Activated naive CD4-positive, alpha-beta T cell treated with anti-CD3 and anti-CD28 coated beads, Interleukin-2, amount 50 U/mL, for 72 hours (primary cell): ENCODE measurements at places on chromosomes 2 and 18. TPM values are rescaled to one million over a fixed set of nuclear protein-coding genes. Genes with fewer than 3 reads are reported as not detected.

- DNase-seq, result no peak
These were observed 1004.5 kb downstream of the SOCS6 start for GRCh38 chr18:71293322-71293721.

Gene TLX2
- 0.25 TPM for total RNA-seq

Gene ADGRF3
- 0.57 TPM for total RNA-seq

DNA sequence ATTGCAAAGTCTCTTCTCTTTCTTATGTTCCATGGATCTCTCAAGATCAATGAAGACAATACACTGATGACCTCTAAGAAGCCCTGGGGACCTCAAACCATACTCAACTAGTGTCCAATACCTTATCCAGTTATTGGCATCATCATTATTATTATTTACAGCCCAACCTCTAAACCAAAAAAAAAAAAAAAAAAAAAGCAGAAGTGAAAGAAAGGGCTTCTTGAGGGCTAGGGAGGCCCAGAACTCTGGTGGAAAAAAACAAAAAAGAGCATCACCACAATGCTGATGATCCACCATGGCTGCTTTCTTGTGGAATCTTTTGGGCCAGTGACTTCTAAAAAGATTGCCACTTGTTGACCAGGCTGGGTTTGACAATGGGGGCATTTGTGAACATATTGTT, 324.9 kb downstream of the LPIN1 start:
- DNase-seq, result no peak

DNA sequence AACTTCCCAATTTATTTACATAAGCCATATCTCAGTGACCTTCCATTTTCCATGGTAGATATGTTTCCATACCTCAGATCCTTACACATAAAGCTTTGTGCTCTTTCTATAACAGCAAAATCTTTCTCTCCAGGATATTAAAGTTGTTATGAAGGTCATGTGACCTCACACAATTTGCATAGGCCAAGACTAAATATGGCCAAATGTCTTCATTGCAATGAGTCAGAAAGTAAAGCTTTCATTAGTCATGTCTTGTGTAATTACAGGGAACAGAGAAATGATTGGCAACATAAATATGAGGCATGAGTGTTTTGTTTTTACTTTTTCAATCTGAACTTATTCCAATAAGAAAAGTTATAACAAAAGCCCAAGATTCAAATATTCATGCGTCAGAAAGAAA, 243.5 kb downstream of the ASXL3 start:
- DNase-seq, result no peak

DNA sequence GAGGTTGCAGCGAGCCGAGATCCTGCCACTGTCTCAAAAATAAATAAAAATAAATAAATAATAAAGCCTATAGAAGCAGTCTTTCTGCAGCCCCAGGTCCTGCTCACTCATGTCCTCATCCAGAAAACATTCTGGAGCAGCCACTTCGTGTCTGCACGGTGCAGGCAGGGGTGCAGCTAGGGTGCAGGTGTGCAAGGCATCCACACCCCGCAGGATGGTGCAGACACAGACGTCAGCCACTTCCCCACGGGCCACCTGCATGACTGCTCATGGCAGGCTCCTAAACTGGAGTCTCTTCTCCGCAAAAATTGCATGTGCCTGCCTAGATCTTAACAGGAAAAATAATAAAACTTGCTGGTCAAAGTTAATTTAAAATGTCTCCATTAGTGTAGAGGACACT, 80.2 kb upstream of the SNTG2 start:
- DNase-seq, result no peak

DNA sequence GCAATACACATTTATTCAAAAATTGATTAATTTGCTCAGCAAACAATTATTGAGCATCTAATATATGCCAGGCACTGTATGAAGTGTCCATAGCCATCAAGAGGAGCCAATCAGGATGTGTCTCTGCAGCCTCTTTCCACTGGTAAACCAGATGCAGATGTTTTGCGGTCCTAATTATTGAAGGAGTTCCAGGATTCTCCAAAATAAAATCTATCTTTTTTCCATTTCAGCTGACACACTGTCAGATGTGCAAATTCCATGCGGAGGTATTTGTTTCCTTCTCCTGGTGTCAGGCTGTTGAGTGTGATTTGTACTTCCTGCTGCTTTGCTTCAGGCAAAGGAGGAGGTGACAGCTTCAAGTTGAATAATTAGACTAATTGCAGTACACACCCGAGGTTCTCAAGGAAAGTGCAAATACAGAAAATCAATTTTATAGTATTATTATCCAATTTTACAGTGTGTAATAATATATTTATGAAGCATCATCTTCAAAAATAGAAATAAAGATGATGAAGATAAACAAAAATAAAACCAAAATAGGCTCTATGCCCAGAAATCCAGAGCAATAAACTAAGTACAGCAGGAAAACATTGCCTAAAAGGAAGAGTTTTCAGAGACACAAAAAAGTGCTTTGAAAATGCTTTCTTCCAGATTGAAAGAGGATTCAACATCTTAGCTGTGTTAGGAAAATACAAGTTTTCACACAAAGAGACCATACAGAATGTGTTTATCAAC, 1352.9 kb upstream of the CHAC2 start:
- DNase-seq, result no peak

Gene TMEM178A
- 0.86 TPM for total RNA-seq

Gene SATB2
- not detected for total RNA-seq

DNA sequence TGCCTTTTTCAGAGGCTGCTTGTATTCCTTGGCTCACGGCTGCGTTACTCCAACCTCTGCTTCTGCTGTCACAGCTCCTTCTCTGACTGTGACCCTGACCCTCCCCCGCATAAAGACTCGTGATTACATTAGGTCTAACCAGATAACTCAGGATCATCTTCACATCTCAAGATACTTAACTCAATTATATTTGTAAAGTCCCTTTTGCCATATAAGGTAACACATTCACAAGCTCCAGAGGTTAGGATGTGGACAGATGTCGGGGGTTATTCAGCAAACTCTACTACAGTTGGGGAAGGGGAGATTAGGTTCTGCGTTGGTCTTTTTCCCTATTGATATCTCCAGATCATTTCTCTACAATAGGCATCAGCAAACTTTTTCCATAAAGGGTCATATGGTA, 76.9 kb downstream of the EVA1A start:
- no peak for DNase-seq

Gene CRYBA2
- total RNA-seq, result not detected

DNA sequence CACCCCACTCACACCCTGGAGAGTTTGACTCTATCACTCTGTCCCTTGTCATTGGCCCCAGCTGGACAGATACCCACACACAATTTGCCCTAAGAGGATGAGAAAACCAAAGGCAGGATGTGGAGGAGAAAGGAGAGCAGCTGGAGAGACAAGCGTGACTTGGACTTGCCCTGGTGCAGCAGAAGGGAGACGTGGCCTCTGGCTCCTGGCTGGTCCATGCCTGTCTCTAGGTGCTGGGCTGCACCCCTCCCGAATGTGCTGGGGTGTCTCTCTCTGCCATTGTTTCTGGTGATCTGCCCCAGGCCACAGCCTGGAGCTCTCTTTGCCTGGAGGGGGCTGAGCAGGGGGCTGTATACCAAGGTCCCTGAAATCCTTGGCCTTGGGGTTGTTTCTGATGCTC, 88.7 kb upstream of the HDAC4 start:
- DNase-seq, result no peak
